ENCODE measurements at places on chromosomes 2 and 18.

DNA sequence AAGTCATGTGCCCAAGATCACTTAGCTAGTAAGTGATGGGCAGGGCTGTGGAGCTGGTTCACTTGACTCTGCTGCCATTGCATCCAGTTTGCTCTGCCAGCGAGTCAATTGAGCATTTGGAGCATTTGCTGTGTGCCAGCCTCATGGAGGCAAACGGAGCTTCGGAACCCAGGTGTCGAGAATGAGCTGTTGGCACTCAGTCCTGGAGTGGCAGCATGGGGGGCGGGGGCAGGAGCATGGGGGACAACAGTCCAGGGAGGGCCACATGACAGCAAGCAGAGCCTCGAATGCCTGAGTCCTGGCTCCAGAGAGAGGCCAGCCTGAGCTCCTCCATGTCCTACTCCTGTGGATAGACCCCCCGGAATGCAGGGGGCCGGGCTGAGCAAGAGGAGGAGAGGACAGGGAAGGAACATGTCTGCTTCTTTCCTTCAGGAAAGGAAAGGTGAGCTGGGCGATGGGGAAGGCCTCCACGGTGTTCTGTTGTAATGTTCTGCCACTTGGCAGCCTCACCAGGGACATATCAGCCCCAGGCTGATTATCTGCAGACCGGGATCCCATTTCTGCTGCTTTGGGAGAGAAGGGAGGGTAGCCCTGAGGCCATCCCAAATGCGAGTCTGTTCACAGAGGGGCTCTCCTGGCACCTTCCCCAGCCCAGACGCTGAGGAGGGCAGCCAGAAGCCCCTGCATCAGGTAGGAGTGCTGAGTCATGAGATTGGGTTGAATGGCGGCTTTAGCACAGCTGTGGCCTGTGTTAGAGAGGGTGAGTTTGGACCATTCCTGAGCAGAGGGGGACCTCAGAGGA, 59.6 kb downstream of the HPCAL1 start:
- no peak for DNase-seq

GRCh38 chr2:179824961-179825360, 36.5 kb downstream of the ZNF385B start:
- no peak for DNase-seq

GRCh38 chr2:102171946-102172345, 14.9 kb upstream of the IL1RL2 start:
- DNase-seq = no peak

DNA sequence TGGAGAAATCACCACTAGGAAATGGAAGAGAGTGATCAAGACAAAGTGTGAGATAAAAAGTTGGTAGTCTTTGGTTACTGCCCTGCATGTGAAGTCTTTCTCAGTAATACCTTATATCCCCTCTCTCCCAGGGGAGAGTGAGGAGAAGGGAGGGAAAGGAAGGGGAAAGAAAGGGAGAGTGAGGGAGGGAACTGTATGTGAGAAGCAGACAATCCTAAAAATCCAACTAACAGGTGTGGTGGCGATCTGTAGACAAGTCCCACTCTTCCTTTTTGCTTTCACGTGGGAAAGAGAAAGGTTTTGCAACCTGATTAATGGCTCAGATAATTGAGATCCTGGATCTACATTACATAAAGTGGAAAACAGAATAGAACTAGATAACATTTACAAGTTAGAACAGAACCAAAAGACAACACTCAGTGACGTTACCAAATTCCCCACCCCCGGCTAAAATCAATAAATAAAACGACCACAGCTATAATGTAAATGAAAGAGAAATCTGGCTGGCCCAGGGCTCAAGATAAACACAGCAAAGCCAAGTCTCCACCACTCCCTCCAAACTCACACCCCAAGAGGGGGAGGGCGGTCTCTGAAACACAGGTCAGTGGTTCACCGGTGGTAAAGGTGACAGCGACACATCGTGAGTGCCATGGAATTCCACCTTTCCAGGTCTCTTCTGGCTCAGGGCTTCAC, 10.0 kb upstream of the APCDD1 start:
- DNase-seq = no peak

DNA sequence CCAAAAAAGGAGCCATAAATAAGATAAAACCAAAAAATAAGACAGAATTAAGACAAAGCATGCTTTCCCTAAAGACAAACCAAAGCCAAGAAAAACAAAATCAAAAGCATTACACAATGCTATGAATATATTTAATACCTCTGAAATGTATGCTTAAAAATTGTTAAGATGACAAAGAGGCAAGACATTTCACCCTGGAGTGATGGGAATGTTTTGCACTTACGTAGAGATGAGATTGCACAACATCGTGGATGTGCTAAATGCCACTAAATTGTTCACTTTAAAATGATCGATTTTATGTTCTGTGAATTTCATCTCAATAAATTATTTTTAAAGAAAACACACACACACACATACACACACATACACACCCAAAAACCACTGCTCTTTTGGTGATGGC, 386.6 kb upstream of the KLHL29 start:
- no peak for DNase-seq

DNA sequence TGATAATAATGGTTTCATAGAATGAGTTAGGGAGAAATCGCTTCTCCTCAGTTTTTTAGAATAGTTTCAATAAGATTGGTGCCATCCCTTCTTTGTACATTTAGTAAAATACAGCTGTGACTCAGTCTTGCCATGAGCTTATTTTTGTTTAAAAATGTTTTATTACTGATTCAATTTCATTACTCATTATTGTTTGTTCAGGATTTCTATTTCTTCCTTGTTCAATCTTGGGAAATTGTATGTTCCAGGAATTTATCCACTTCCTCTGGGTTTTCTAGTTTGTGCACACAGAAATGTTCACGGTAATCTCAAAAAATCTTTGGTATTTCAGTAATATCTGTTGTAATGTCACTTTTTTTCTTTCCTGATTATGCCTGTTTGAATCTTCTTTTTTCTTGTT, 371.5 kb upstream of the SETBP1 start:
- DNase-seq = no peak

- DNase-seq = no peak
Observed at GRCh38 chr2:65661980-65662653, 229.7 kb upstream of the SPRED2 start.

GRCh38 chr2:162478721-162479129, 134.8 kb downstream of the GCA start:
- no peak for DNase-seq

DNA sequence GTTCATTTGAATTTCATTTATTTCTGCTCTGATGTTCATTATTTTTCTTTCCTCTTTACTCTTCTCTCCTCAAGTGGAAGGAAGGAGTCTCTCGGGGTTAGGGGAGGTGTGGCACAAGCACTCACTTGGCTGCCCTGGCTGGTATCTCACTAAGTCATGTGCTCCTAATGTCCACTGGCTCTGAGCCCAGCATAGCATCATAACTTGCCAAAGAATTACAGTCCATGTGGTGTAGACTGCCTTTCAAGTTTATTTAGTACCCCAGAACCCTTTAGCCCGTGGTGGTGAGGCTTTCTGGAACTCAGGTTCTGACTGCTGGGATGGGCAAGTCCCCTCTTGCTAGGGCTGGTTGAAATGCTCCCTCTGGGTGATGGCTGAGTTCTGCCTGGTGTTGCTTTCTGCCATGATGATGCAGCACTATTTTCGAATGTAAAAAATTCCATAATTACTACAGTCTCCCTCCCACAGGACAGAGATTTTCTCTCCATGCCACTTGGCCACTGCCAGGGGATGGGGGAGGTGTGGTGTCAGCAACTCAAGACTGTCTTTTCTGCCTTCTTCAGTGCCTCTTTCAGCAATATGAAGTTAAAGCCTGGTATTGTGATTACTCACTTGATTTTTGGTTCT, 22.2 kb downstream of the SPAG16 start:
- DNase-seq = no peak

GRCh38 chr2:202023198-202023903, 10.3 kb upstream of the FZD7 start:
- DNase-seq = no peak

DNA sequence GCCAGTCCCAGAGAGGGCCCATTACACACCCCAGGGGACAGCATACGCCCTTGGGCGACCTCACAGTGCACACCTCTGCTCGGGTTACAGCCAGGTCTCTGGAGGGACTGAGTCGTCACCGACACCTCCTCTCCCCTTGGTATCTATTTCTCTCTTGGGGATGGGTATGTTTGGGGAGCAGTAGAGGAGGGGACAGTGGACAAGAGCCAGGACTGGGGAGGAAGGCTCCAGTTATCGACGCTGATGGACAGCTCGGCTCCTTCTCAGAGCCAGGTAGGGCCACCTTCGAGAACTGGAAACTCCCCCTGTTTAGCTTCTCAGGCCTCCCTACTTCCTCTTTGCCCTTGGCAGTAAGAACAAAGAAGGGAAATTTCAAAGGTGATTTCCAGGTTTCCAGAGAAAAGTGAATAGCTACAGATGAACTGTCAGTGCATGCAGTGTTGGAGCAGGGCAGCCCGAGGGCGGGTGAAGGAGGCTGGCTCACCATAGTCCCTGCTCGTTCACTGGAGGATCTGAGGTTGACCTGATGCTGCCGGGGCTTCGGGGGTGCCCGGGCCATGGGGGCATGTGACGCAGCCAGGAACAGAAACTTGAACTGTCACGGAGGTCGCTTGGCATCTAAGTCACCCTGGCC, 4.4 kb upstream of the SEMA4C start:
- DNase-seq = no peak

- DNase-seq = no peak
Observed at GRCh38 chr2:74502720-74503505, 3.5 kb upstream of the LBX2 start.

DNA sequence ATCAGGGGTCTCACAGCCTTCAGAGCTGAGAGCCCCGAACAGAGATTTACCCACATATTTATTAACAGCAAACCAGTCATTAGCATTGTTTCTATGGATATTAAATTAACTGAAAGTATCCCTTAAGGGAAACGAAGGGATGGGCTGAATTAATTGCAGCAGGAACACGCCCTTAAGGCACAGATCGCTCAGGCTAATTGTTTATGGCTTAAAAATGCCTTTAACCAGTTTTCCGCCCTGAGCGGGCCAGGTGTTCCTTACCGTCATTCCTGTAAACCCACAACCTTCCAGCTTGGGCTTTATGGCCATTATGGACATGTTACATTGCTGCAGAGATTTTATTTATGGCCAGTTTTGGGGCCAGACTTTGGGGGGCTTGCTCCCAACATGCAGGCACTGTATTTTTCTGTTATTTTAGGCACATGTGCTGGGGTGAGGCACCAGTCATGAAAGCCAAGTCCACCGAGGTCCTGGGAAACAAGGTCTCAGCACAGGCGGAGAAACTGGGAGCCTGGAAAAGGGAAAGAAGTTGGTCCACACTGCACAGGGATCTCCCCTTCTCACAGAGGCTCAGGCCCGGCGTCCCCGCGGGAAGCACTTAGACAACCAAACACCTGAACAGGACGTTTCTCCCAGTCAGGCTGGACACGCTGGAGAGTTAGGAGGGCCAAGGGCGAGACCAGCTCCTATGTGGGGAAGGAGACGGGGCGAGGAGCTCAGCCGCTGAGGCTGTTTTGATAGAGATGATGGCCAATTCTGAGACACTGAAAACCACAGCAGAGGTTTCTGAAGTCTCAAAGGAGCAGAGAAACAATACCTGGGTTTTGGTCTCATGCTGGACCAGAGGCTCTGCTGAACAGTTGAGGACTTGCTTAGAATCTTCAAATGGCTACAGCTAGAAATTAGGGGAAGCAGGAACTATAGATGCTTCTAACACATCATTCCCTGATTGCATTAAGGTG, 86.7 kb downstream of the TMEM18 start:
- DNase-seq = no peak

DNA sequence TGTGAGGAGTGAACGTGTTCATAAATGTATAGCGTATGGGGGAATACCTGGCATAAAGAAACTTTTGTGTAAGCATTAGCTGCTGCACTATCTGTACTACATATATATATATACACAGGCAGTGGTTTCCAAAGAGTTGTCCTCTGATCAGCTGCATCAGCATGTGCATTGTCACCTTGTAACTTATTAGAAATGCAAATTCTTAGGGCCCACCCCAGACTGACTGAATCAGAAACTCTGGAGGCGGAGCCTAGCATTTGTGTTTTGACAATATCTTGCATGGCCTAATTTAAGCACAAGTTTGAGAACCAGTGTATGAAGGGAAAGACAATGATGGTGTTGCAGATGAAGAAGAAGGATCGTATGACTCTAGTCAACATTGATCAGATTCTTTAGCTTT, 299.5 kb downstream of the CCDC102B start:
- no peak for DNase-seq

- DNase-seq = no peak
Observed at GRCh38 chr2:11764359-11764758, 17.9 kb downstream of the LPIN1 start.

DNA sequence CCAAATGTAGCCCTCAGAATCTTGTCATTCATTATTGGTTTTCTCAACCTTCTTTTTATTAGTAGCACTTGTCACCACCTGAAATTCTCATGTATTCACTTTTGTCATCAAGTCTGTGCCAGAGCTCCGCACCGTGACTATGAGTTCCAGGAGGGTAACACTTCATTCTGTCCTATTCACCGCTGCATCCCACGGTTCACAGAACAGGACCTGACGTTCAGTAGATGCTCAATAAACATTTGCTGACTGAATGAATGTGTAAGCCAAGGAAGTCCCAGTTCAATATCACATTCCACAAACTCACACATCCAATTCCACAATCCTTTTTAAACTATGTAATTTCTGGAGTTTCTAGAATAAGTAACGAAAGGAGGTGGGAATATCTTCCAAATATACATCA, 65.5 kb downstream of the MOGAT1 start:
- DNase-seq = no peak

DNA sequence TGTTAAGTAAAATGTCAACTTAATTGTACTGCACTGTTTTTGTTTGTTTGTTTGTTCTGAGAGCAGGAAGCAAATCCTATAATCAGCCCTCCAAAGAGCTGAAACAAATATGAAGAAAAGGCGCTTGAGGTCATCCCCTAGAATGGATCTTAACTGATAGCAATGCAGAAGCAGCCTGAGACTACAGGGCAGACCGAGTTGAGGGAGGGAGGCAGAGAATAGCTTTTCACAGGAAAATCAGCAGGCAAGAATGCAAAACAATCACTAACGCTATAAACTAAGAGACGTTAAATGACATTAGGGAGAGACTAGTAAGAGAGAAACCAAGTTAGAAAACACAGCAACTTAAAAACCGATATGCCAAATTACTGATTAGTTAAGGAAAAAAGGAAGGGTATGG, 37.2 kb downstream of the GALNT1 start:
- no peak for DNase-seq

GRCh38 chr2:27164960-27165763, 16.4 kb downstream of the TCF23 start:
- no peak for DNase-seq

DNA sequence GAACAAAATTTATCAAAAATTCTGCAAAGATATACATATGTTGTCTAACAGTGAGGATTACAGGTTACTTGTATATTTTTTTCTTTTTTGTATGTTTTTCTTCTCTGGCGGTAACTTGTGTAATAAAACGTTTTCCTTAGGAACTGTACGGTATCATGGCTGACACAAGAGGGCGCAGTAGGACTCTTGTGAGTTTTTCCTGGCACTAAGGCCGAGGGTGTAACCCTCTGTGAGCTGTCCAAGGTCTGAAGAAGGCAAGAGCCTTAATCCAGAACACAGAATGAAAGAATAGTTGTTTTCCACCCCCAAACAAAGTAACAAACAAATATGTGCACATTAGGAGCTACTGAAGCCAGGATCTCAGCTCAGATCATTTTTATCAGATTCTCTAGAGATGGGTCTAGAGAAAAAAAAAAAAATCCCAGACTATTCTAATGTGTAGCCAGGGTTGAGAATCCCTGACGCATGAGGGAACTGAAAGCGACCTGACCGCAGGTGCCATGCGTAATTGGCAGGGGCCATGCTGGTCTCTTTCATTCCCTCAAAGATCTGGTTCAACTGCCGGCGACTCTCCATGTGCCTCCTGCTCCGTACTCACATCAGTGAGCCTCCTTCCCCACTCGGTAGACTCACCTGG, 27.0 kb downstream of the TMEM200C start:
- DNase-seq = no peak
